PC-3 (cell line): ENCODE measurements at places on chromosomes 11 and 22.

DNA sequence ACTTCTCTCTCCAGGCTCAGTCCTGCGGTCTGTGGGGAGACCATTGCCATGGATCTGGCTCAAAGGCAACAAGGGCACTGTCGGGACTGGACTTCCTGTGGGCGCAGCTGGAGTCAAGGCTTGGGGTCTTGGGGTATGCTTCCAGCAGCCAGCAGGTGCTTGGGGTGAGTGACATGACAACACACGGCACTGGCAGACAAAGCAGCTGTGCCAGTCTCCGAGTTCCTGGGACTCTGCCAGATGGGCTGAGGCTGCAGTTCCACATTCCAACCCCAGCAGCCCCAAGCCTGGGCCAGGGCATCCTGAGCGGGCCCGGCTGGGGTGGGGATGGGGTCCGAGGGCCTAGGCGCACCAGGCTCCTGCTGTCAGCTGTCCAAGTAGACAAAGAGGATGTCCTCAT lies 12.3 kb downstream of the GUCD1 start:
- no peak for DNase-seq

DNA sequence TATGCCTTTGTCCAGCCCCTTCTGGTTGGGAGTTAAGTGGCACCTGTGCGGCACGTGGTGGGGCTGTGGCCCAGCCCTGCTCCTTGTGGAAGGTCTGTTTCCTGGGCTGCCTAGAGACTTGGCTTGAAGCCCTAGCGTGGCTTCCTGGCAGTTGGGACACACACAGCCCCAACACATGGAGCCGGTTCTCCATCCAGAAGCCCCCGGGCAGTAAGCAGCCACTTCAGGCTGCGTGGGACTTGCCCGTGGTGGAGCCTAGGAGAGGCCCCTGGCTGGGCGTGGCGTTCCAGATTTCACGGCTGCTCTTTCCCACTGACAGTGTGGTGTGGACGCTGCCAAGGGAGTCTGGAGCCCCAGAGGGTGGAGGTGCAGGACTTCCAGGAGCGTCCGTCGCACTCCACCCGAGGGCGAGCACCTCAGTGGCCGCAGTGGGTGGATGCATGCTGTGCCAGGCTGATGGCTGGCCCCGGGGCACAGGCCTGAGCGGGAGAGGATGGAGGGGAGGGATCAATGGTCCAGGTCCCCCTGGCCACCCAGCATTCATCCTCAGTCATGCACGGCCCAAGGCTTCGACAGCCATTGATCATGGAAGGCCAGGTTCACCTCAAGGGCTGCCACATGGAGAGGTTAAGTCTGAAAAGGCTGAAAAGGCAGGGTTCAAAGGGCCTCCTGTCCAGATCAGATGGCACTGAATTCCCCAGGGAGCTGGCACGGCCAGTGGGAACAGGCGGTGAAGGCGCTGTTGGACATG lies 9.3 kb downstream of the CCND1 start:
- no peak for DNase-seq

- peak; percentile 82 for DNase-seq
Observed at GRCh38 chr22:35705141-35705540, 12.5 kb upstream of the APOL5 start.

- no peak for DNase-seq
Observed at GRCh38 chr22:26547837-26548236, 35.6 kb upstream of the TFIP11 start.

DNA sequence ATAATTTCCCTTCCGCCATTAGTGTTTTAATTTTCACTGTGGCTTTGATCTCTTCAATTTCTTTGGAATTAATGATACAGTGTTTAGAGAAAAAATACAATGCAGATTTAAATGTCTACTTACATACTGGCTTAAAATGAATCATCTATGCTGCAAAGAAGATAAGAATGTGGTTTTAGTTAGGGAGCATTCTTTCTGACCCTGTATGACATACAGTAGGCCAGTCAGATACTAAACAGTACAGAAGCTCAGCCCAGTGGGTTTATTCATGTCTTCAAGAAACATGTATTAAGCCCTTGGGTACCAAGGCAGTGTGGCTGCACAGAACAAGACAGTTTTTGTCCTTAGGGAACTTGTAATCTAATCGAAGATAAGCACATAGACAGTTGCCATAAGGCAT lies 268.8 kb downstream of the DDX10 start:
- peak; percentile 35 for DNase-seq

DNA sequence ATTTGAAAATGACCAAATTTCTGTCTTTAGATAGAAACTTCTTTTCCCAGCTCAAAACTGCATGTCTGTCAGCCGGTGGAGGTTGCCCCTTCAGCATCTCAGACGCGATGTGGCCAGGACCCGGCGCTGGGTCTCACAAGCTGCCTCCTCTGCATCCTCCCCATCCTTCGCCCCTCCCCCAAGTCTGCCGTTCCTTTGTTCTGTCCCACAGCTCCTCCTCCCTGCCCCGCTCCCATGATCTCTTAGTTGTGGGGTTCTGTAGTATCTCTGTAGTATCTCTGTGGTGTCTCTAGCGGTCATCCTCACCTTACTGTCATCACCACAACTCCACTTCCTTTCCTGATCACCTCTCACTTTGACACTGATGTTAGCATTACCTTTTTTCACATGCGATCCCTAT lies 49.9 kb downstream of the TRAF6 start:
- DNase-seq: no peak

GRCh38 chr11:11108026-11108425 lies 245.0 kb downstream of the CSNK2A3 start:
- no peak for DNase-seq

- DNase-seq: no peak
Observed at GRCh38 chr11:364991-365725, 4.1 kb upstream of the B4GALNT4 start.

- no peak for DNase-seq
Observed at GRCh38 chr22:47032091-47032943, 269.9 kb downstream of the TBC1D22A start.

- DNase-seq: no peak
Observed at GRCh38 chr22:28909375-28909774, 26.0 kb downstream of the ZNRF3 start.

- peak; percentile 95 for DNase-seq
Observed at GRCh38 chr11:2092956-2093412, 46.2 kb downstream of the IGF2 start.

DNA sequence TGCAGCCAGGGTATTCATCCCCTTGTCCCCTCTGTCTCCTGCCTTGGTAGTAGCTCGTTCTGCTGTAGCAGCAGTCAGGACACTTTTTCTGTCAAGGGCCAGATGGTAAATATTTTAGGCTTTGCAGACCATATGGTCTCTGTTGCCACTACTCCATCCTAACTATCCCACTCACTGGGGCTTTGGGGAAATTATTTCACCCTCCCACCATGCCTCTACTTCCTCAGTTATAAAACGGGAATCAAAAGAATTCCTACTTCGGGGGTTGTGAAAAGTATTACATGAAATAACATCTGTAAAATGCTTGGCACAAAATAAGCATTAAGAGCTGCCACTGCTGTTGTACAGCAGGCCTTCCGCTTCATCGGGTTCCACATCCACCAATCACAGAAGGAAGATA lies 89.9 kb upstream of the LDLRAD3 start:
- no peak for DNase-seq

DNA sequence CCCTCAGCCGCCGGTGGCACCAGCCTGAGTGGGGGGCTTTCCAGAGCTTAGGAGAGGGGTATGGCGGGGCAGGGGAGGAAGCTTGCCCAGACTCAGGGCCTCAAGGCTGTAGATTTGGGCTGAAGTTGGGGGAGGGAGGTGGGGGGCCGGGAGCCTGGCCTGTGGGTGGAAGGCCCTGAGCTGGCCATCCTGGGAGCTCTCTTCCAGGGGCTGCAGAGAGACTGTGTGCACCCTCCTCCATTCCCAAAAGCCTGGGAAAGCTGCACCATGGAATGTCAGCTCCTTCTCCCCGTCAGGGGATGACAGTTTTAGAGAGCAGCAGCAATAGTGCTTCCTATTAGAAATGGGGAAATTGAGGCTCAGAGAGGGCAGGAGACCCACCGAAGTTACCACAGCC lies 1.0 kb downstream of the SYT12 start:
- no peak for DNase-seq

DNA sequence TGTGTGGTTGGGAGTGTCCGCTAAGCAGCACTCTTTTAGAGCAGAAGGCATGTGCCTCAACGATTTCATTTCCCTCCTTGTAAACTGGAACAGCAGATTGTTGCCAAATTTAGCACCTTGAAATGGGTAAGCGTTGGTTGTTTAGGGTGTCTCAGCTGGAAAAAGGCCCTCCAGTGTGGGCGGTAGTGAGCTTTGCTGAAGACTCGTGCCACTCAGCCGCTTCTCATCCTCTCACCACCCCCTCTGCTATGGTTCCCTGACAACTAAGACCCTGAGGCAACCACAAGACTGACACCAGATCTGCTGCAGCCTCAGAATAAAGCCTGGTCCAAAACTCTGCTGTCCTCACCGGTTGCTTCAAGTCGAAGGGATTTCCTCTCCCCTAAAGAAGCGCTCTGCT lies 9.9 kb upstream of the FERMT3 start:
- DNase-seq: no peak

GRCh38 chr11:78037825-78038620 lies 14.9 kb upstream of the KCTD14 start:
- DNase-seq: no peak

GRCh38 chr11:47533690-47534151 lies 19.2 kb downstream of the CELF1 start:
- DNase-seq: no peak

DNA sequence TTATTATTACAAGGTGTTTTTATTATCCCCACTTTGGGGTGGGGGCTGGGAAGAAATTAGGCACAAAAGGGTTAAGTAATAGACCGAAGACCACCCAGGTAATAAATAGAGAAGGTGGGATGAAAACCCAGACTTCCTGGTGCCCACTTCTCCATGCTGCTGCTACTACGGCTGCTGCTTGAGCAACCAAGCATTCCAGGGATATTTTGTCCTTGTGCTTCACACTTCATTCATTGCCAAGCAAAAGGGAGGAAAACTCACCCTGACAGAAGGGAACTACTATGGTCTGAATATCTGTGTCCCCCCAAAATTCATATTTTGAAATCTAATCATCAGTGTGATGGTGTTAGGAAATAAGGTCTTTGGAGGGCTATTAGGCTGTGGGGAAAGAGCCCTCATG lies 470.9 kb upstream of the API5 start:
- DNase-seq: no peak

DNA sequence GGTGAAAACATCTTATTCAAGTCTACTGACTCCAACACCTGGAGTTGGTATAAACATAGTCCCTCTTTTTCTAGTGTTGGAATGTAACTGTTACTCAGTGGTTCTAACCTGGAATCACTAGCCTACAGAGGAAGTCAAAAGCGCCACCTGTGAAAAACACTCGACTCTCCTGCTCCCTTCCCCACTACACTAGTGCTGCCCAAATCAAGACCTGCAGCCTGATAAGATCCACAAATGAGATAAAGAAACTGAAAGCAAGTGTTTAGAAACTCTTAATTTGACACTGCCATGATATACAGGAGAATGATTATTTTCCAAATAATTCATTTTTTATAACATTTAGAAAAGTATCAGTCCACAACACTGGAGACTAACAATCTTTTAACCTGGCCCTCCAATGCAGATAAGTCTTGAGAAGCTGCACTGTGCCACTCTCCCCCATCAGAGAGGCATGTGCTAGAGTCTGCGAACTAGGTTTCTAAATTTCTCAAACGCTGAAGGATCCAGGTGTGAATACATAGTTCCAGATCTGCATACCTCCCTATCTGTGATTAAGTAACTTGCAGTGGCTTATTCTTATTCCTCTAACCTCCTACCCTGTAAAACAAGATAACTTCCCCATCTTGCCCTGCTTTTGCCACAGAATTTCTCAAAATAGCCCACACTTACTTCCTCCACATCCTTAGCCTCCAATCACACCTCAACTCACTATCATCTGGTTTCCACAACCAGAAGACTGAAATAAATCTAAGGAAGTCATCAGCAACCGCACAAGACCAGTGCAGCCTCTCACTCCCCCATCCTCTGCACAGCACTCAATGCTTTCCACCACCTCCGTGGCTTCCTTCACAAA lies 88.1 kb downstream of the RRAS2 start:
- no peak for DNase-seq

- peak; percentile 59 for DNase-seq
Observed at GRCh38 chr11:72573072-72573854, 101.0 kb downstream of the PDE2A start.

- no peak for DNase-seq
Observed at GRCh38 chr22:32632512-32633315, 158.1 kb downstream of the FBXO7 start.

DNA sequence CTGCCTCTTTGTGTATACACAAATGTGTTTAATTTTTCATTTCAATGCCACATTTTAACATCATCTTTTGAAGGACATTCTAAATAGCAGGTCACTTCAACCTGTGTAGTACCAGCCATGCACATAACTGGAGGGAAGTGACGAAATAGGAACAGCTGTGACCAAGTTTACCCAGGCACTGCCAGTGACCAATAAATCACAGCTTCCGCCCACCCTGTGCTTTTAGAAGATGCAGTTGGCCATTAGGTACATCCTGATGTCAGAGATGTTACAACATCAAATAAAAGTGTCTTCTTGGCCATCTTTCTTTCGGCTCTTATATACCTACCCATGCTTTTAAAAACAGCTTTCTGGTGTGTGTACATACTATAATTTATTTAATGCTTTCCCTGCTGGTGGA lies 7.8 kb downstream of the LDLRAD3 start:
- DNase-seq: no peak

DNA sequence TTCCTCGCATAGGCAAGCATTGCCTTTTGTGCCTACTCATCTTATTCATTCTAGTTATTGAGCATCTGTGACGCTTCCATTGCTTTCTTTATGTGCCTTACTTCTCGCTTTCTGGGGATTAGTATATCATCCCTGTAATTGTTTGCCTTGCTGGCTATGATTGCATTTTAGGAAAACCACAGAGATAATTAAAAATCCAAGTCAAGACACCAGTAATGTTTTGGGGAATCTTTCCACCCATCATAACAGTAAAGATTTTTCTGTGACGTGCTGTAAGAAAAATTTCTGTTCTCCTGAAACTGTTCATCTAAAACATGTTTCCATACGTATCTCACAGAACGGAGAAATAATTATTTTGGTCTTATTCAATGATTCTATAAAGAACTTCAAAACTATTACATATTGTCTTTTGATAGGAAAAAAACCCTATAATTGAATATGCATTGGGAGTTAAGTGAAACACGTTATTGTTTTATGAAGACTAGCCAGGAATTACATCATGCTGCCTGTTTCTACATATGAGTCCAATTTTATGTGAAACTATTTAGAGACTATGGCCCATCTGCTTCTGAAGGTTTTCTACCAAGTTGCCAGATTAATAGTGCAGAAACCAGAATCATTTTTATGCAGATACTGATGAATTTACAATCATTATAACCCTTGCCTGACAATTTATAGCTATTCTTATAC lies 133.7 kb upstream of the FIBIN start:
- DNase-seq: no peak

- peak; percentile 63 for DNase-seq
Observed at GRCh38 chr11:12077535-12078280, 32.7 kb upstream of the MICAL2 start.

GRCh38 chr11:121886005-121886734 lies 229.8 kb downstream of the BLID start:
- DNase-seq: no peak

- DNase-seq: no peak
Observed at GRCh38 chr11:111413849-111414248, 34.8 kb upstream of the POU2AF1 start.
